ENCODE measurements at places on chromosomes 11 and 22. TPM values are rescaled to one million over a fixed set of nuclear protein-coding genes. Genes with fewer than 3 reads are reported as not detected.
A peak's percentile ranks its signal among the peaks of the same experiment; 100 is the strongest.

GRCh38 chr11:67561971-67562619, 21.5 kb upstream of the GSTP1 start:
- no peak for DNase-seq

- no peak for DNase-seq
Observed at GRCh38 chr11:2451336-2451735, 6.5 kb downstream of the KCNQ1 start.

DNA sequence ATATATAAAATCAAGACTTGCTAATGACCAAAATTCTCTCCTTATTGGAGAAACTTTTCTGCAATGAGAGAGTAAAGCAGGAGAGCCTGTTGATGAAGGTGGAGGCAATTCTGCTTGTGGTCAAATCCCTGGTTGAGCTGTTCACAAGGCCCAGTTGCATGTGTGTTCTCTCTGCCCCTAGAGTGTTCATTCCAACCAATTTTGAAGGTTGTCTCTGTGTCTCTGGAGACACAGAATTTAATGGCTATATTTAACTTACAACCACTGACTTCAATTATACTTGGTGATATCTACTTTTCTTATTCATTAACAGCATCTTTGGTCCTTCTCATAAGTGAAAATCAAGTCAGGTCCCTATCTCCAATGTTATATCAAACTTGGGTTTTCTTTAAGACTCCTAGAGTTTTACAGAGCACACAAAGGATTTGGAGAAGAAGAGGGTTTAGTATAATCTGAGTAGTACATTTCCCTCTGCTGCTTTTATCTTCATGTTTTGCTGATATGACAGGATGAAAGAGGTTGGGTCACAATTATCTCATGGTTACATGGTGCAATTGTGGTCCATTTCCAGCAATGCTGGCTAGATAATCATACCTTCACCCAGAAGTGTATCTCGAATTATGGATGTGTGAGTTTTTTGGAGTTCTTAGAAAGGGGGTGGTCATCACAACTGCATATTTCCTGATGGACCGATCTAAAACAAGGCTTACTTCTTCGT, 4.0 kb downstream of the OOSP4A start:
- DNase-seq, result no peak

- DNase-seq, result no peak
Observed at GRCh38 chr11:86172894-86173293, 71.7 kb upstream of the EED start.

- DNase-seq, result no peak
Observed at GRCh38 chr22:41907436-41908401, 7.2 kb downstream of the SHISA8 start.

DNA sequence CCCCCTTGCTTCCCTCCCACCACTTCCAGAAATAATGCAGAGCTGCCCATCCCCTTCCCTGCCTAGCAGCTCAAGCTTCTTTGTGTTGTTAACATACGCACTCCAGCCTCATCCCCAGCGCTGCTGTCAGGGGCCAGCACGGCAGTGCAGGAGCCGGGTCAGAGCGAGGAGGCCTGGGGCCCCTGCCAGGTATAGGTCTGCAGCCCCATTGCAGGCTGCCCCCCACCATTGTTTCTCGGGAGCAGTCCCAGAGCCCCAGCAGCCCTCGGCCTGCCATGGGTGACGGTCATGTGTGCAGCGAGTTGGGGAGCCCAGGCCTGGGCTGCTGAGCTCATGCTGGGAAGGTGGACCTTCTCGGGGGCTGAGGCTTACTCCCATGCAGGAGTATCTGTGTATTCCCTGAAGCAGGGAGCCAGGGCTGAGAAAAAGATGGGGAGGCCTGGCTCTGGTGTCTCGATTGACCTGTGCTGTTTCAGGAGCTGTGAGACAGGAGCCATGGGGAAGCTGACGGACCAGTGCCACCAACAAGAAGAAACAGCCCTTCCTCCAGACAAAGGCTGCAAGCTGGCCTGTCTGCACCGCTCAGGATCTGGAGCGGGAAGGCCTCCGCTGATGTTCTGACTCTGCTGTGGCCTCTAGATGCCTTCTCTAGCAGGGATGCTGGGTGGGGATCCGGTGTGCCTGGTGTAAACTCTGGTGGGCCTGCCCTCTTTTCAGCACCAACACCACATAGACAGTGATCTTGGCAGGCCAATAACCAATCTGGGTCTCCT, 220.5 kb upstream of the B3GAT1 start:
- peak; percentile 77 for DNase-seq

- DNase-seq, result no peak
Observed at GRCh38 chr11:1177020-1177770, 19.4 kb downstream of the MUC5AC start.

DNA sequence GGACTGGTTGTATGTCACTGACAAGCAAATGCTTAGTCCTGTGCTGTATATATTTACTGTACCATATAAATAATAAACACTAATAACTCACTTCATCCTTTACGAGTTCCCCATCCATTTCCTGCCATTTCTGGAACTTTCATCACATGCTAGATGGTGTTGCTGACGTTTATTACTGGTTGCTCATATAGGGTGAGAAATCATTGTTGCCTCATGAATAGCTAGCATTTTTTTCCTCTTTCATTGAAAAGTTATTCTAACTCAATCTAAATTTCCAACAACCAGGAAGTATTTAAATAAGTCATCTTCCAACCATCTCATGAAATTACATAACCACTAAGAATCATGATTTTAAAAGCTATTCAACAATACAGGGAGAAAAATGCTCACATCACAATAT, 88.6 kb upstream of the RCN1 start:
- DNase-seq, result no peak

- no peak for DNase-seq
Observed at GRCh38 chr11:116352881-116353280, 419.9 kb downstream of the BUD13 start.

DNA sequence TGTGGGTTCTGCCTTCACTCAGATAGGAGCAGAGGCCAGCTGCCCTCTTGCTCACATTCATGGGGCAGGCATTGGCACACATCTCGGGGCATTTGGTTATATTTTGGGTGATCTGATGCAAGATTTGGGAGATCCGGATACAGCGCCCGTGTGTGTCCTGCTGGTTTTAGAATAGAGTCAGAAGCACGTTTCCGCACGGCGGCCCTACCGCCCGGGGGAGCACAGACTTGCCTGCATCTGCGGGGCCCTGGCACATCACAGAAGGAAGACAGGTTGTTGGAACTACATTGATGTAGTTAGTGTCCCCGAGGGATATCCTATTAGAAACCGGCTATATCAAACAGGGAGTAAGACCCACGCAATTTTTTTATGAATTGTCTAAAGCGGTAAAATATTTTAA, 982.8 kb downstream of the NTM start:
- DNase-seq, result no peak

- DNase-seq, result no peak
Observed at GRCh38 chr11:88596786-88597185, 259.2 kb upstream of the CTSC start.

DNA sequence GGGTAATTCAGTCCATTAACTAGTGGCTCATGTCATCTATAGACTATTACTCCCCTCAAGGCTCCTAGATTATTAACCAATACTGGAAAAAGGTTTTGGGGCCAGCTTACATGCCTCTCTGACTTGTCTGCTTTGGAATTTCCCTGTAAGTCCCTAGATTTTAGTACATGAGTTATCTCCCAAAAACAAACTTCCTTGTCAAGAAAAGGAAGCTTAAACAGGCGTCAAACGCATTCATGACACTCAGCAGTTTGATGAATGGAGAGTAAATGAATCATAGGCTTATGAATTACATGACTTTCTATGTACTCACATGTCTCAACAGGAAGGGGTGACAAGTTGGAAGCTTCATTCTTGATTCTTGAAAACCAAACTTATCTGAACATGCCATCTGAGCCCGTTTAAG, 70.8 kb downstream of the BLID start:
- no peak for DNase-seq

- no peak for DNase-seq
Observed at GRCh38 chr11:110335358-110335757, 38.9 kb upstream of the RDX start.

DNA sequence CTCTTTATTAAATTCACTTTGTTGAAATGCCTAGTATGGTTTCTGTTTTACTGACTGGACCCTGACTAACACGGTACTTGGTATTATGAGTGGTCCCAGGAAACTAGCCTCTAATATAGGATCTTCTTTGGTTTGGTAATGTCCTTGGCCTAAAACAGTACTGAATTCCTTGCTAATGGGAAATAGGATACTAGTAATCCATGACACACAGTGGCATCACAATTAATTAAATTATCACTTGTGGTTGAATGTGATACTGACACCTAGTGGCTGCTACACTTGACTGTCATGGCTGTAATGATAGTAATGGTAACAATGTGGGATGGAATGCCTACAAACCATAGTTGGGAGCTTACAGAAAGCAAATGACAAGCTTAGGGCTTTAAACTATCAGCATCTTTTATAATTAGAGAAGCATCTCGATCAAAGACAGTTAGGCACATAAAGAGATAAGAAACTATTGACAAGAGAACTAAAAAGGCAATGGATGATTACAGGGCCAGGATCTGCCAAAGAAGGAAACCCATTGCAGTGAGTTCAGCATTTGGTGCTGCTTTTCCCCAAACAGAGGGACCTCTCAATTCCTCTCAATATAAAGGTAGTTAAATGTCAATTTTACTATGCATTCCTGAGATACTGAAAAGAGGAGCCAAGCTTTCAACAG, 8.6 kb downstream of the DNHD1 start:
- DNase-seq, result no peak

APOBEC3A gene
- total RNA-seq, result not detected

ABCC8 gene
- not detected for total RNA-seq

LYVE1 gene
- 2.1 TPM for total RNA-seq

MRGPRX4 gene
- not detected for total RNA-seq

OR2AG1 gene
- not detected for total RNA-seq

MMP10 gene
- total RNA-seq, result not detected

GRM5 gene
- total RNA-seq, result not detected

C22orf31 gene
- not detected for total RNA-seq

POU2AF1 gene
- not detected for total RNA-seq

OR8G1 gene
- total RNA-seq, result not detected
